ENCODE measurements at places on chromosomes 5 and 9.
A peak's percentile ranks its signal among the peaks of the same experiment; 100 is the strongest.

- no peak for DNase-seq
Measured at GRCh38 chr5:124902097-124902821, 155.8 kb upstream of the ZNF608 start.

- DNase-seq: no peak
Measured at GRCh38 chr9:14395317-14396082, 81.6 kb upstream of the NFIB start.

DNA sequence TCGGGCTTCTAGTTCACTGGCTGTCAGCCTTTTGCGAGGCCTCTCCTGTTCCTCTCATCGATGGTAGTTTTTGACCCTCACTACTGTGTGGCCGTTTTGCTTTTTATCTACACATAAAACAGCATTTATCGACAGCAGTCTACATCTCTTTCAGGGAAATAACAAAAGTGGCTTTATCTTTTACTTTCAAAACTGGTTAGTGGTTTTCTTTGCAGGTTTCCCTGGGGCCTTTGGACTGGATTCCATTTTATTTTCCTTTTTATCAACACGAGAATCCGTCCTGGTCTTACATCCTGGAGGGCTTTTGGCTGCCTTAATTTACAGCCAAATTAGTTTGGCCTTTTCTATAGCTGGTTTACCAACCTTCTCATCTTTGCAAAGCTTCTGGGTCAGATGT lies 793 bp upstream of the PKD2L2 start:
- DNase-seq: no peak

DNA sequence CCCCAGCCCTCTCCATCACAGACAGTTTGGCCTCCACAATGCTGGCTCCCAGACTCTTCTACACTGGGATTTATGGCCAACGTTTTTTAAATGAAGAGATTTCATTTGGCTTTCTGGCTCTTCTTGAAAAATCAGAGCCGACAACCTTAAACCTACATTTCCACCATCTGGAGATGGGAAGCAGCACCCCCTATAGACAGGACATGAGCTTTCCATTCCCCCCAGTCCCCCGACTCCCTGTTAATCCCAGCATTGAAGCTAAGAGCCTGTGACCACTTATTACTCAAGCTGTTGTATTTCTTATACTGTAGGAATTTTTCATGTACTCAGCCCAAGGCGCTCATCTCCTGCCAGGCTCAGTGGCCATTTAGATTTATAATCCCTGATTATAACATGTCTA lies 34.0 kb upstream of the AFAP1L1 start:
- DNase-seq: no peak

DNA sequence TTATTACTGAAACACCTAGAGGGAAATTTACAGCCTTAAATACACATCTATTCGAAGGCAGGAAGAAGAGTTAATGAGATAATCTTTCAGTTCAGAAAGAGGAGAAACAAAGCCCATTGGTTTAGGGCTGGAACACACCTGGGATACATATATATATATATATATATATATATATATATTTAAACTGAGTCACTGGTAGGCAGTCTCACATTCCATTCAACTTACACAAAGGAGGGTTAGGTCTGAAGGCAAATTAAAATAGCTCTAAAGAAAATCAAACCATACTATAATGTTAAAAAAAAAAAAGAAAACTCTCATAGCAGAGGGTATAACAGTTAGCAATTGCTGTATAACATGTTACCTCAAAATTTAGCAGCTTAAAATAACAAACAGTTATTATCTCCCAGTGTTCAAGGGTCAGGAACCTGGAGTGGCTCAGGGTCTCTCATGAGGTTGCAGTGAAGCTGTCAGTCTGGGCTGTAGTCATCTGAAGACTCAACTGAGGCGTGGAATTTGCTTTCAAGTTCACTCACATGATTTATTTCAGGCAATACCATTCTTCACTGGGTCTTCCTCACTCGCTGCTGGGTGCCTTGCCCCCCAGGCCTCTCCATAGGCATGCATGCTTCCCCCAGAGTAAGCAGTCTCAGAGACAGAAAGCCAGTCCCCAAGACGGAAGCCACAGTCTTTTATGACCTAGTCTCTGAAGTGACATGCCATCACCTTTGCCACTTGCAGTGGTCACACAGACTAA lies 332.8 kb downstream of the NSG2 start:
- no peak for DNase-seq

DNA sequence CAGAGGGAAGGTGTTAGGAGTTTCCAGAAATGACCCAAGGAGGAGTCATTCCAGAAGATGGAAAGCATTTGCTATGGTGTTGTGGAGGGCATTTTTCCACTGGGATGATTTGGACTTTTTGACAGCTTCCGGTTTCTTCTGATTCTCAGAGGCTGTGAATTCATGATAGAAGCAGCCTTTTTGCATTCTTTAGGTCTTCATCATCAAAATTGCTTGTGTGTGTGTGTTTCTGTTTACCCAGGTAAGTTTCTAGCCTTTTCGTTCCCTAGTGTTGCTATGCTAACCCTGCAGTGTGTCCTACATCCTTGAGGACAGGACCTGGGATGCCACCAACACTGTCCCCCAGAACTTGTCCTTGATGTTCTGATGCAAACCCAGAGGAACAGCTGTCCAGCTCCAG lies 19.6 kb downstream of the IRX1 start:
- DNase-seq: no peak

- DNase-seq: no peak
Measured at GRCh38 chr5:115352571-115352970, 56.1 kb upstream of the CCDC112 start.

- no peak for DNase-seq
Measured at GRCh38 chr5:9380109-9380508, 165.8 kb downstream of the SEMA5A start.

DNA sequence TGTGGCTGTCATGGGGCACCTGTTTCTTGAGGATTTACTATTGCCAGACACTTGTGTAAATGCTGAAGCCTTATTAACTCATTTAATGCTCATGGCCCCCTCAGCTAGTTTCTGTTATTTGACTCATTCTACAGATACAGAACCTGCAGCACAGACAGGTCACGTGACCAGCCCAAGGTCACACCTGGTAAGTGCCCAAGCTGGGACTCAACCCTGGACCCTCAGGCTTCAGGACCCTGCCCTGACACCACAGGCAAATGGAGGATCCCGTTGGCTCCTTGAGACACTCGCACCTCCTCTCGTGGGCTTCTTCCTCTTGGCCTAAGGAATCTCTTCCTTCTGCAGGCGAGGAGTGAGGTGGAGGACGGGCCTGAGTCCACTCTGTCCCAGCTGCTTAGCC lies 10.6 kb upstream of the NEURL1B start:
- DNase-seq: no peak

GRCh38 chr5:142178651-142179050 lies 70.1 kb downstream of the NDFIP1 start:
- no peak for DNase-seq

- no peak for DNase-seq
Measured at GRCh38 chr9:71647094-71647591, 121.2 kb downstream of the CEMIP2 start.

DNA sequence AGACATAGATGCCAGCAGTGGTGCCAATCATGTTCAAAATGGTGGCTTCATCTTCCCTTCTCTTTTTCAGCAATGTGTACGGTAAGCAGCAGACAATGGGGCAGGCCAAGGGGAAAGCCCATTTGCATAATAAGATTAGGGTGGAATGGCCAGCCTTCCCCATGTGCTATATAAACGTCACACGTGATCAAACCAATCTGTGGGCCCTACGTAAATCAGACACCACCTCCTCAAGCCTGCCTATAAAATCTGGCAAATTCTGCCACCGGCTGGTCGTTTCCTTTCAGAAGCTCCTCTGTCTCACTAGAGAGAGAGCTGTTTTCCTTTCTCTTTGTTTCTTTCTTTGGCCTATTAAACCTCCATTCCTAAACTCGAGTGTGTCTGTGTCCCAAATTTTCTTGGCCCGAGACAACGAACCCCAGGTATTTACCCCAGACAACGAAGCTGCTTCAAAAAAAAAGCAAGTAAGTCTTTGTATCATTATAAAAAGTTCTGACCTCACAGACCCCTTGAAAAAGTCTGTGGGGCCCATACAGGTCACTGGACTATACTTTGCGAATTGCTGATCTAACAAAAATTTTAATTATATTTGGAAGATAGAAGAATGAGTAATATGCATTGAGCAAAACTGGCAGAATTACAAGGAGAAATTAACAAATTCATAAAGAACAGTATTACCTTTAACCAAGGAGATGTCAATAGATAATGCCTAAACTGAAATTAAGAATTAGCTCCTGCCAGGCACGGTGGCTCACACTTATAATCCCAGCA lies 15.2 kb downstream of the ZBTB5 start:
- no peak for DNase-seq

DNA sequence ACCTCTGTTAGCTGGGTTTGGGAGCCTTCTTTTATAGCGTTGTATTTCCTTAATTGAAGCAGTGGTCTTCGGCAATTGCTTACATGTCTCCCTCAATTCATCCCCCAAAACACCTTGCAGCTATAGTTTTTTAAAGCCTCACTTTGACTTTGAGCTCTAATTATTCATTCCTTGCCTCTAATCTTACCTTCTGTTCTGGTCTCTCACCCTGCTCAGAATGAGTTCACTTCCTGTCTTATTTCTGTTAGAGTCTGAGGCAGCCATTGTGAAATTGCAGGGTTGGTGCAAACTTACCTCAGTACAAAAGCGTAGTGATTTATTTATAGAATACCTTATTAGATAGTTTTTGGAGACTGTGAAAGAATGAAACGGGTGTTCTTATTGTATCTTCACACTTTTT lies 35.0 kb downstream of the AOPEP start:
- DNase-seq: no peak

GRCh38 chr9:116288658-116289057 lies 135.1 kb downstream of the PAPPA start:
- no peak for DNase-seq

DNA sequence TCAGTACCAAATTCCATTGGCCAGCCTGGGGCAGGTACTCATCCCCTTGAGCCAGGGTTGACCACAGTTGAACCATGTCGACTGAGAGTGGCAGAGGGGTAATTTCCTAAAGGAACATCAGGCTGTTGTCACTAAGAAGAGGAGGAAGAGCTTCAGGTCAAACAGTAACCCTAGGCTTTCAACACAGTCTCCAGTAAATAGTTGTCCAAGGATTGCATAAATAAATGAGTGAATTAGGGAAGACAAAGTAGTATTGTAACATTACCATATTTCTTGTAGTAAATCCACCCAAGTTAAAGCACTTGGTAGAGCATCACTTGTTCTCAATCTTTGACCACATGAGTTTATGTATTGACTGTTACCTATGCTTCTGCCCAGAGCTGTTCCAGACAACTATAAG lies 7.4 kb downstream of the PSAT1 start:
- no peak for DNase-seq

GRCh38 chr9:93210324-93210973 lies 26.5 kb downstream of the WNK2 start:
- DNase-seq: no peak

DNA sequence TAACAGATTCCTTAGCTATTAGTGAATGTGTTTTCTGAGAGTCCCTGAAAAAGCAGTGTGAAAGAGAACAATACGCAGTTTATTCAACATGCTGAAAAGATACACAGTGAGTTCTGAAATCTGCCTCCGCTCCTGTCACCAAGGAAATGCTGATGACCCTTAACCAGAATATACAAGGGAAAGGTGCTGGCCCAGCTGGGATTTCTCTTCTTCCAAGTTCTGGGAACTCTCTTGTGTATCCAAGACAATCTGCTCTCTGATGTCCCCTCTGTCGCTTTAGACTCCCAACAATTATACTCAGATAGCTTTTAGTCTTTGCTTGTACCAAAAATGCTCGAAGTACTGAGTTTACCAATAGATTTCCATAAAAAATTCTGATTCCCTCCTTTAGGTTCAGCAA lies 214.9 kb downstream of the TMEM167A start:
- DNase-seq: no peak

DNA sequence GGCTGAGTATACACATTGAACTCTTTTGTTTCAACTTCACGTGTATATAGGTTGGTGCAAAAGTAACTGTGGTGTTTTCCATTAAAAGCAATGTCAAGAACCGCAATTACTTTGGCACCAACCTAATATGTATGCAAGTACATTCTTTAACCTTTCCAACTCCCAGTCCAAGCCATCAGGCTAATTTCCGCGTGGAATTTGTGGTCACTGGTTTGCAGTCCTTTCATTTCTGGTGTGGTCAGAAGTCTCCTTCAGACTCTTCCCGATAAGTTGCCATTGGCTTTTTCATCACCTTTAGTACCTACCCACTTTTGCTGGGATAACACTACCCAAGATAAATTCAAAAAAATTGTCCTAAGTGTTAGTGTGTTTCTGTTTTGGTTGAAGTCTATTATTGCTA lies 84.0 kb downstream of the RGS3 start:
- no peak for DNase-seq

- DNase-seq: no peak
Measured at GRCh38 chr5:50745221-50745910, 78.9 kb downstream of the PARP8 start.

GRCh38 chr5:160155017-160155750 lies 35.9 kb upstream of the PWWP2A start:
- no peak for DNase-seq

DNA sequence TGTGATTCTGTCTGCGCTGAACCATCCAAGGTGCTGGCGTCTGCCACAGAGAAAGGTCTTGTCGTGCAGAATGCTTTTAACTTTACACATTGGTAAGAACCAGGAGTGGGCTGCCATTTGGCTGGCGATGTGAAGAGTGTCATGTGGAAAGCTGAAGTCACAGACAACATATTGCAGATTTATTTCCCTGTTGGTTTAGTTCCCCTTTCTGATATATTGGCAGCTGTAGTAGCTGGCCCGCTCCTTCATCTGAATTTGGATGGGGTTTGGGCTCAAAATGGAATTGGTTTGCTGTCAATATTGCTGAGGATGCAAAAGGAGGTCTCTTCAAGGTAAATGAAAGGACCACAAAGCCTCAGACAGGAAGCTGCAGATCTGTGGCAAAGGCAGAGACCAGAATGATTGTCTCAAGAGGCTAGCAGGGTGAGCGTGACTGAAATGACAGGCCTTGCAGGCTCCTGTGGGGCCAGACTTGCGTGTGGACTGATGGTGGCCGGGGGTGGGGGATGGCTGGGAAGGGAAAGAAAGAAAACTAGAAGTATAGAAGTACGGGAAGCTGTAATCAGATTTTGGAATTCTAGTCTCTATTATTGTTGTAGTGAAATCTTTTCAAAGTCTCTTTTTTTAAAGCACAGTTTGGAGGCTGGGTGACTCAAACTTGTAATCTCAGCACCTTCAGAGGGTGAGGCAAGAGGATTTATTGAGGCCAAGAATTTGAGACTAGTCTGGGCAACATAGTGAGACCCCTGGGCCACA lies 25.1 kb upstream of the CD180 start:
- peak; percentile 41 for DNase-seq
